CD8-positive, alpha-beta T cell (primary cell): ENCODE measurements at places on chromosomes 12 and 14. TPM values are rescaled to one million over a fixed set of nuclear protein-coding genes. Genes with fewer than 3 reads are reported as not detected.

PTPRQ gene
- total RNA-seq: not detected

PDE3A gene
- not detected for total RNA-seq

SLC6A12 gene
- total RNA-seq: not detected

HOXC12 gene
- total RNA-seq: not detected

RND1 gene
- 11.9 TPM for total RNA-seq

SLC35E3 gene
- 4.0 TPM for total RNA-seq

IL22 gene
- total RNA-seq: not detected

CCDC91 gene
- 63.1 TPM for total RNA-seq
